ENCODE measurements at places on chromosomes 3 and 15.

- DNase-seq: no peak
Observed at GRCh38 chr3:127949446-127950055, 34.5 kb downstream of the KBTBD12 start.

GRCh38 chr15:81113204-81113657, 20.8 kb upstream of the CFAP161 start:
- no peak for DNase-seq

DNA sequence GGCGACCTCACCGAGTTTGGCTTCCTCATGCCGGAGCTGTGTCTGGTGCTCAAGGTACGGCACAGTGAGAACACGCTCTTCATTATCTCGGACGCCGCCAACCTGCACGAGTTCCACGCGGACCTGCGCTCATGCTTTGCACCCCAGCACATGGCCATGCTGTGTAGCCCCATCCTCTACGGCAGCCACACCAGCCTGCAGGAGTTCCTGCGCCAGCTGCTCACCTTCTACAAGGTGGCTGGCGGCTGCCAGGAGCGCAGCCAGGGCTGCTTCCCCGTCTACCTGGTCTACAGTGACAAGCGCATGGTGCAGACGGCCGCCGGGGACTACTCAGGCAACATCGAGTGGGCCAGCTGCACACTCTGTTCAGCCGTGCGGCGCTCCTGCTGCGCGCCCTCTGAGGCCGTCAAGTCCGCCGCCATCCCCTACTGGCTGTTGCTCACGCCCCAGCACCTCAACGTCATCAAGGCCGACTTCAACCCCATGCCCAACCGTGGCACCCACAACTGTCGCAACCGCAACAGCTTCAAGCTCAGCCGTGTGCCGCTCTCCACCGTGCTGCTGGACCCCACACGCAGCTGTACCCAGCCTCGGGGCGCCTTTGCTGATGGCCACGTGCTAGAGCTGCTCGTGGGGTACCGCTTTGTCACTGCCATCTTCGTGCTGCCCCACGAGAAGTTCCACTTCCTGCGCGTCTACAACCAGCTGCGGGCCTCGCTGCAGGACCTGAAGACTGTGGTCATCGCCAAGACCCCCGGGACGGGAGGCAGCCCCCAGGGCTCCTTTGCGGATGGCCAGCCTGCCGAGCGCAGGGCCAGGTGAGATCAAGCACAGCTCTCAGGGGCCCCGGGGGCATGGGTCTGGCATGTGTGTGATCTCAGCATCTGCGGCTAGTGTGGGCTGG, 7.1 kb upstream of the STAB1 start:
- no peak for DNase-seq

- DNase-seq: peak; percentile 73
Observed at GRCh38 chr3:82133070-82133606, 371.7 kb upstream of the GBE1 start.

DNA sequence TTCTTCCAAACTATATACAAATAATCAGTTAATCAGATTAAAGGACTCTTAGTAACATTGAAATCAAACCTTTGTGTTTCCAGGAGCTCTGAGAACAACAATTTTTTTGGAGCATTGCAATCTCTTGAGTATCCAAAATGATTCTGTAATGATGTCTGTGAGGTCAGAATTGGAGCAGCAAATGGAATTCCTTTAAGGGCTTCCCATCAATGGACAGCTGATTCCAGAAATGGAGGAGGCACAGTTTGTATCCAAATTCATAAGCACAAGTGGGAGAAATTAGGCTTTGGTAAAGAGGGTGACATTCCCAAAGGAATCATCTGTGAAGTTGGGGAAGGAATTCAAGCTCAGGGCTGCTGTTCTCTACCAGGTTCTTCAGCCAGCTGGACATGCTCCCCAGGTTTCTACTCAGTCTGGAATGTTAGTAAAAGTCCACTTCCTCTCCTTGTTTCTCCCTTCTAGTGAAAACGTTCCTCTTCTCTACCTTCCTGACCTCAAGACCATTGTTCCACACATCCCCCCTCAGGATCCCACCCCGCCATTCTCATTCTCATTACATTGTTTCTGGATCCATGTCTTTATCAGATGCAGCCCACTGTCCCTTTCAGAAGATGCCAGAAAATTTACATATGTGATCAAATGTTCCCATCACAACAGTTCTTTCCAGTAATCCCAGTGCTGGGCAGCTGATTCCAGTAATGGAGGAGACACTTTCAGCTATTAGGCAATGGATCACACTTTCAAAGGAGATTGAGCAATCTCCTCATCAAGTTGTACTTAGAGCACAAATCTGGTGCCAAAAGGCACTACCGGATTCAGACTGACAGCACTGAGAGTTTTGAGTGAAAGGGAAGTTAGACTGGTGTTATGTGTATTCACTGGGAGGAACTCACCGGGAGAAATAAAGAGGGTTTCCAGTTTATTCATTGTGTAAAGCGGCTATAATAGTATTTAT, 391.3 kb upstream of the TPRG1 start:
- no peak for DNase-seq

DNA sequence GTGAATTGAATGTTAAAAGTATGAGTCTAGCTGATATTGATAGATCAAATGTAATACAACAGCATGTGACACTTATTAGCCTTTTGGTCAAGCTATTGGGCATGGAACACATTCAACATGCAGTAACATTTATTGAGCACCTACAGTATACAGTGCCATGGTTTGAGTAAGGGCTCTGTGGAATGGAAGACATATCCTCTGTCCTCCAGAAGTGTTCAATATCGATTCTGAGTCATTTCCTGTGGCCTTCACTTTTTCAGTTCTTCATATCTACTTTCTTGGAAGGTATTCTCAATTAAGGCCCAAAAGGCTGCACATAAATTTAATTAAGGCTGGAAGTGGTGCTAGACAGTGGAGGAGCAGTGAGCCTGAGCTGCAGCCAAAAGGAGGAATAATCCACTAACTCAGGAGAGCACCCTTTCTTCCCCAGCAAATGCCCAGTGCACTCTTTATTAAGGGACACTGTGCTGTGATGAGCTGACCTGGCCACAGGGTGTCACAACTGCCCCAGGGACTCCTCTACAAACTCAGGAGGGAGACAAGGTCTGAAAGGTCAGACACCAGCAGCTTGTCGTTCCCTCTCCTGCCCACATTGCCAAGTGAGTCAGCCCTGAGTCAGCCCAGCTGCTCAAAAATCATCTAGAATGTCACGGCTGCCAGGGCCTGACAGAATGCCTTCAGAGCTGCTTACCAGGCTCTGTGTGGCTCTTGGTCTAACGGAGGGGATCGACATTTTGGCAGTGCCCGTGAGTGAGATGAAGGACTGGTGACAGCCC, 544.8 kb downstream of the AGBL1 start:
- peak; percentile 64 for DNase-seq

GRCh38 chr3:154129625-154130024, 8.4 kb downstream of the ARHGEF26 start:
- no peak for DNase-seq

DNA sequence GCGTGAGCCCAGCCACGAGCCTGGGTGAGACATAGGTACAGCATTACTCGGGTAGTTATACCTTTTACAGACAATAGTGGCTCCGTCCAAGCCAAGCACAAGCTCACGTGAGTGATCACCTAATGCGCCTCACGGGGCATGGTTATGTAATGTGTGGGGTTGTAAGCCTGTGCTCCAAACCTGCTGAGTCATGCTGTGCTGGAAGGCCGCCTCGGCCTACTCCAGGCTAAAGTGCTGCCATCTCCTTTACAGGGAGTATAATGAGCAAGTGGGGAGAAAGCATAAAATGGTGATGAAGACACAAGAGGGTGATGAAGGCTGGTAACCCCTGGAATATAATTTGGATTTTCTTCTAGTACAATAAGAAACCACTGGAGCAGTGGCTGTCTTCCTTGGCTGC, 175.8 kb upstream of the STT3B start:
- no peak for DNase-seq

DNA sequence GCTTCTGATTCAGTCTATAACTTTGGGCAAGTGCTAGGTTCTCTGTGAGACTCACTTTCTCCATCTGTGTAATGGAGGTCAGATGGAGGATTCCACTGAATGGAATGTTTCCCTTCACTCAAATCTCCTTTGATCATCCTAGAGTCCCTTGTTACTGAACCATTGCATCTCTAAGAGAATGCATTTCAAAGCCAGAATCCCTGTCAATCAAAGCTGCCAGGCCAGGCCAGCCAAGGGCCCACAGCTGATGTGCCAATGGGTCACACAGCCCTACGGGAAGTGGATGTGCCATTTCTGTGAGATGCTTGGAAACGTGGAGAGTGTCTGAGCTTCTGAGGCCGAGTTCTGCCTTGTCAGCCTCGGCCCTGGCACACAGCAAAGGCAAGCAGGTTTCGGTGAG, 32.4 kb downstream of the SCN5A start:
- no peak for DNase-seq

DNA sequence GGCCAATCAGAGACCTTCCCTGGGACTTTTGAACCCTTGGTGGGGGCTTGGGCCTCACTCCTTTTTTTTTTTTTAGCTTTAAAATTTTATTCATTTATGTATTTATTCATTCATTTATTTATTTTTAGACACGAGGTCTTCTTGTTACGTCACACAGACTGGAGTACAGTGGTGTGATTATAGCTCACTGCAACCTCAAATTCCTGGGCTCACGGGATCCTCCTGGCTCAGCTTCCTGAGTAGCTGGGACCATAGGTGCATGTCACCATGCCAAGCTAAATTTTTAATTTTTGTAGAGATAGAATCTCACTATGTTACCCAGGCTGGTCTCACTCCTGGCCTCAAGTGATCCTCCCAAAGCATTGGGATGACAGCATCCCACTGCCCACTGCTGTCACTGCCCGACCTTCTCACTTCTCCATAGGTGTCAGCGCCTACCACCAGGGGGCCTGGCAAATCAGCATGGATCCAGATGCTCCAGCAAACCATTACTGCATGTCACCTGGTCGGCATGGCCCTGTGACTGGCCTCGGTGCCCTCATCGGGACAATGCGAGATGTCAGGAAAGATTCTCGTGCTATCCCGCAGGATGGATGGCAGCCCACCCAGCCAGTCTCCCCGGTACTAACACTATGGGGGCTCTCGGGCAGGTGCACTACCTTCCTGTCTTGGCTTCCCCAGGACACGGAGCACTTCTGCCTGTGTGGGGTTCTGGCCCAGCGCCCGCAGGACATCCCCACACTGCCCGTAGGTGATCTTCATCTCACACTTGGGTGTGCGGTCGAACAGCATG, 3.0 kb downstream of the MYL3 start:
- no peak for DNase-seq

- DNase-seq: no peak
Observed at GRCh38 chr3:122513386-122514122, 1.2 kb downstream of the KPNA1 start.

- DNase-seq: peak; percentile 27
Observed at GRCh38 chr3:171192176-171192854, 165.8 kb upstream of the SLC2A2 start.

DNA sequence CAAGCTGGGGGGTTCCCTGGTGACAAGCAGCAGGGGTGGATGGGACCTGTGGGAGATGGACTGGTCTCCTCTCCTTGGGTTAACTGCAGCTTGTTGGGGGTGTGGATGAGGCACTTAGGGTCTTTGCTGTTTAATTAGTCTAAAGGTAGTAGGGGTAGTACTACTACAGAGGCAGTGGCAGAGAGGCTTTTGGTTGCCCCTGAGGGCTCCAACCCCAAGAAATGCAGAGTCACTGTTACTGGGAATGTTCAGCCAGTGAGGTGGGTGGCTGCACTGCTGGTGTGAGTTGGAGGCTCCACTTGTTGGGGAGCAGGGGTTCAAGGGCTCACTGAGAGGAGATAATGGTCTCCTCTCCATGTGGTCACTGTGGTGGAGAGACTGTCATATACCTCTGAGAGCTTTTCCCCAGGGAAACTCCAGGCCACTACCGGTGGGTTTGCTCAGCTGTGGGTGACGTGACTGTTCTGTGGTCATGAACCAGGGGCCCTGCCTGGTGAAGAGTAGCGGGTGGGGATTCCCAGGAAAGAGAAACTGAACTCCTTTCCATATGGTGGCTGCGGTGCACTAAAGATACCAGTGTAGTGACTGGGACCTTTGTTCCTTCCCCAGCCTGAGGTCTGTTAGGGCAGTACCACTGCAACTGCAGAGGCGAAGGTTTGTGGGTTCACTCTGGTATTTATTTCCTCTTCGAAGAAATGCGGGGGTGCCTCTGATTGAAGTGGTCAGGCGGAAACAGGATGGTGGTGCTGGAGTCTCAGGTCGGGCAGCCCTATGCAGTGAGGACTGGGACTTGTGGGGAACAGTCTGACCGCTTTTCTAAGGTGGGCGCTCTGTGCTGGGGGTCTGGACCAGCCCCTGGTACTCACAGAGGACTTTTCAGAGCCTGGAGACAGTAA, 68.9 kb upstream of the TNFSF10 start:
- DNase-seq: no peak

DNA sequence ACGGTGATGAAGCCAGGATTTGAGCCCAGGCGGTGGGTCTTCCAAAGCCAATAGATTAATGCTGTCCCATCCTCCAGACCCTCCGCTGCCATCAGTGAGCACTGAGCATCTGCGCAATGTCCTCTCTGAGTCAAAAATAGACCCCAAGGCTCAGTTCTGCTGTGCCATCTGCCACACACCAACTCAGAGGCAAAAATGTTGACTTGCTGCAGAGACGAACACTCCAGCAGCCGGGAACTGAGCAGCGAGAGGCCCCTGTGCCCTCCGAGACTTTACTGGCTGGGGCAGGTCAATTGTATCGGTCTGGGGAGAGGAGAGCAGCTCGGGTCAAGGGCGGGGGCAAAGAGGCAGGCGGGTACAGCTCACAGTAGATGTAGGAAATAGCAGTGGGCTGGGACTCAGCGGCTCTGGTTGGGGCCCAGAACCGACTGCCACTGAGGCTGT, 41.5 kb upstream of the ATP2B2 start:
- no peak for DNase-seq

GRCh38 chr3:3192286-3192675, 12.8 kb upstream of the CRBN start:
- no peak for DNase-seq

DNA sequence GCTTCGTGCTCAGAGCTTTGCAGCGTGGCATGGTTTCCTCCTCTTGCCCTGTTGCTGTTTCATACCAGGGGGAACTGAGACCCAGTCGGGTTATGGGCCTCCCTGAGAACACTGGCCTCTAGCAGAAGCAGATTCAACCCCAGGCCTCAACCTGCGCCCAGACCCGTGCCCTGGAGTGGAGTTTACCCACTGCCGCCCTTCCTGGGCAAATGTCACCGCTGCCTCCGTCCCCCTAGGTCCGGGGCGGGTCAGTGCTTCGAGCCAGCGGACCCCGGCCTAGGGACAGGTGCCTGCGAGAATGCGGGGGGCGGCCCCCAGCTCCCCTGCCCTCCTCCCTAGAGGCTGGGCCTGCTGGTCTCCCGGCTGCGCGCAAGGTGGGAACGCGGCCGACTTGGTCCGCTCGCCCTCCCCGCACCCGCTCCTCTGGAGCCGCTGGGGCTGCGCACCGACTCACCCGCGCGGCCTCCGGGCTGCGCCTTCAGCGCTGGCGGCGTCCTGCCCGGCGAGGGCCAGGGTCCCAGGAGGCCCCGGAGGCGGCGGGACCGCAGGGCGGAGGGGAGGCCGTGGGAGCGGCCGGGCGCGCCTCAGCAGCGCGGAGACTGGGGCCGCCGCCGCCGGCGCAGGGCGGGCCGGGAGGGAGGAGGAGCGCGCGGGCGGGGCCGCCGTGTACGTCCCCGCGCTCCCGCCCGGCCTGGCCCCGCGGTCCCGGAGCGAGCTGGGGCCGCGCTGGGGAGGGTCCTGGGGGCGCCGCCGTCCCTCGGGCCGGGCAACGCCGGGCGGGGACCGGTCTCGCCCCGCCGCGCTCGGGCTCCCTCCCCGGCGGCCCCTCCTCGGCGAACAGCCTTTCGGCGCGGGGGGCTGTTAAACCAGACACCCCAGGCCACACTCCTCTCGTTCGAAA, at the start of gene PIGZ:
Gene PIGZ, minus strand, starts transcription at position 601 of the 901 bp plus-strand sequence. CDS start 16,802 bp downstream, outside the sequence.
- peak; percentile 52 for DNase-seq

Measured in eye (tissue), 1 donor.